ENCODE measurements at places on chromosomes 4 and X. TPM values are rescaled to one million over a fixed set of nuclear protein-coding genes. Genes with fewer than 3 reads are reported as not detected.

Gene CTAG1B
- total RNA-seq, result not detected

Gene EXOC1L
- total RNA-seq, result not detected

Gene GPC4
- 29.3 TPM for total RNA-seq

Gene F8A2
- not detected for total RNA-seq

Gene CT45A10
- total RNA-seq, result not detected

Gene TGIF2LX
- total RNA-seq, result not detected

Gene SLC39A8
- total RNA-seq, result 7.1 TPM

Gene SOD3
- 69.1 TPM for total RNA-seq
